ENCODE measurements at places on chromosomes 3 and 15.
A peak's percentile ranks its signal among the peaks of the same experiment; 100 is the strongest.

DNA sequence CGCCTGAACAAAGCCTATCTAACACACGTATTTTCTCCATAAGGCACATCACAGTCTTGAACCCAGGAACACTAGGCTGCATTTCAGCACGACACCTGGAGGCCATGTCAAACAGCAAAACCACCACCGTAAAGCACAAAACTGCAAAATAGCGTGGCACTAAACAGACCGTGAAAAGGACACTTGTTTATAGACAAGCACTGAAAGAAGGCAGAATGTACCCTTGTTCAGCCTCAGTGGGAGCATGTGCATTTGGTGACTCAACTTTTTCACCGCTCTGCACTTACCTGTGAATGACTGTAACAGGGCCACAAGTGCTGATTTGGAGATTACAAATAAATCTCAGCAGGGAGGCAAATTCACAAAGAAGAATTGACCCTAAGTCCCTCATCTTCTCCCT lies 80.8 kb downstream of the ISG20 start:
- no peak for DNase-seq

DNA sequence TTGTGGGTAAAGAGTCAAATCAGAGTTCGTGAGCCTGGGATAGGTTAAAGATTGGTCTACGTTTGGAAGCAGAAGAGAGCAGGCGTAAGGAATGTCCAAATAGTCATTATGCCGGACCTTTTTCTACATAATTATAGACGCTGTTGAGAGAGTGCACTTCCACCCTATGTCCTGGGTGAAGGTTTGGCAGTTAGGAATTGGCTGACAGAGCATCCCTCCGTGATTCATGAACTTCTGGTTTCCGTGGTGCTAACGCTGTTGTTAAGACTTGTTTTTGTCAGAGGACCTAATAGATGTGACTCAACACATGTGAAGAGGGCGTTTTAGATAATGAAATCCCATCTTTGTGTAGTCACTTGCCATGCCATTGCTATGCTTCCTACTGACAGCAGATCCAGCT lies 1.1 kb downstream of the EAF1 start:
- DNase-seq = no peak

DNA sequence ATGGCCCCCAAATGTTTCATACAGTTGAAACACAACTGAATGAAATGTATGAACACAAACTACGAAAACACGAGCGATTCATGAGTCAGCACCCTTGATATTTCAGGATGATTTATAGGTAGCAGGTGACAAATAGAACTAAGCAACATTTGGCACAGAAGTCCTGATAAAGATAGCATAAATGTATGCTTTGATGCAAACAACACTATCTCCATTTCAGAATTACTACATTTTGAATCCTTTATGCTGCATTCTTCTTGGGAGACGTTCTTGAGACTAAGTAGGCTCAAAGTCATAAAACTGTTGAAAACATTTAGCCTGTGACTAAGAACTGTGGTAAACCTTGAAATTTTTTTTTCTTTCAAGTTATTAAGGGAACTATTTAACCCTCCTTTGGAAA lies 200.3 kb upstream of the ICE2 start:
- DNase-seq = no peak

- DNase-seq = no peak
Observed at GRCh38 chr3:99848433-99848832, 30.8 kb downstream of the CMSS1 start.

DNA sequence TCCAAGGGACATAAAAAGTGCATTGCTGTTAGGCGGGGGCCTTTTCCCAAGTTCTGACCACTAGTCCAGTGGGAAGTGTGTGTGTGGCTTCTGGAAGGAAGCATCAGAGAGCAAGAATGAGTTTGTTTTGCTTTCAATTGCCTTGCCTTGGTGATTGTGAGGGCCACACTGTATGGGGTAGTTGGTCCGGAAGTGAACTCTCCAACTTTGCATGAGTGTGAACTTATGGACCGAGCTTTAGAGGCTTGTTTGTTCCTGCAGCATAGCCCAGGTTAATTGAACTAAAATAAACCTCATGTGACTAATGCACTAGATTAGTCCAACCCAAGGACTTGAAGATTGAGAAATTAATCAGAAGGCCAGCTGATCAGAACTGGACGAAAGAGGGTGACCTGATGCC lies 171.7 kb downstream of the NR2F2 start:
- DNase-seq = no peak

- DNase-seq = no peak
Observed at GRCh38 chr15:32739522-32740063, 21.8 kb downstream of the GREM1 start.

DNA sequence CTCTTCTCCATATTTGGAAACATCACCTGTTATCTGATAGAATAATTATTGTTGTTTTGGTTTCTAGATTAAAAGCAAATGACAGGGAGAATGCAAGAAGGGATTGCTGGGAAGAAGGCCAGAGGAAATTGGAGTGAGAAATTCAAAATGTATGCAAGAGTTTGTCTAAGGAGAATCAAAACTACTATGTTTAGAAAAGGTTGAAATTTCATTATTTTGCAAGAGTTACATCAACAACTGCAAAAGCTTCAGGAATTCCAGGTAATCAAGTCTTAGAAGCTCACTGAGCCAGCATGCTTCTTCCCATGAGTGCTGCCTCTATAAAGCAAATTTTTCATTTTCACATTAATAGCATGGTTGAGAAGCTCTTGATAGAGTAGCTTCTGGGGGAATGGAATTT lies 177.2 kb upstream of the GBE1 start:
- DNase-seq = no peak

DNA sequence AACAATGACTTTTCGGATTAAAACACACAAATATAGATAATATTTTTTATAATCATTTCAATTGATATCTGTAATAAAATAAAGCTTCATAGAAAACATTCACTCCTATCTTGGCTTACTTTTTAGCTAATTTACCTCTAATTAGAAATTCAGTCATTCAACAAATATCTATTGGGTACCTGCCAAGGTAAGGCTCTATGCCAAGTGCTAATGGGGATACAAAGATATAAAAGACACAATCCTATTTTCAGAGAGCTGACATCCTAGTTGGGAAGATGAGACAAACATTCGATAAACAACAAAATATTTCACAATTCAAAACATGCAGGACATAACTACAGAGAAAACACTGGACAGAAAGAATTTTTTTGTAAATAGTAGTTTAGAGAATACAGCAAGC lies 63.3 kb downstream of the ULK4 start:
- no peak for DNase-seq

DNA sequence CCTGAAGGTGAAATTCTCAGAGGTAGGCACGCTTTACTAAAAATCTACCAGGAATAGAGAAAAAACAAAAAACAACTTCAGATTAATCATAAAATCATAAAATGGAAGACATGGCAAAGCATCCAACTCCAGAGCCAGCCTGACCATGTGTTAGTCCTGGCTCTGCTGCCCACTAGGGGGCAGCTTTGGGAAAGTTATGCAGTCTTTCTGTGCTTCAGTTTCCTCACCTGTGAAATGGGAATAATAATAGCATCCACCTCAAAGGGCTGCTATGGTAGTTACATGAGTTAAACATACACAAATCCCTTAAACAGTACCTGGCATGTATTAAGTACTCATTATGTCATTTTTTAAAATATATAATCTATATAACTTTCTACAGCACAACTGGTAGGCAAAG lies 52.3 kb downstream of the WNT5A start:
- no peak for DNase-seq

DNA sequence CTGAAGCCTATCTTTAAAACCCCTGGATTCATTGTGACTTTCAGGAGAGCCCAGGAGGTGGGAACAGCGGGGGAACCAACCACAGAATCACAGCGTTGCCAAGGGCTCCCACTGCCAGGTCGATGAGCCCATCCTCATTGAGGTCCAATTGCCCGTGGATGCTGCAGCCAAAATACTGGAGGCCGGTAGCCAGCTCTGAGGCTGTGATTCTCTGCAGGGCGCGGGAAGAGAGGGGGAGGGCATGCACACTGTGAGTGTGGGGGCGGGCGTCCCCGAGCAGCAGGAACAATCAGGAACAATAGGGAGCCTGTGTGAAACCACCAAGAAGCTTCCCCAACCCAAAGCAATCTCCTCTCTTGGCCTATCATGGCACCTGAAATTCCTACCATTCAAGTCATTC lies 53.4 kb downstream of the FEM1B start:
- no peak for DNase-seq

DNA sequence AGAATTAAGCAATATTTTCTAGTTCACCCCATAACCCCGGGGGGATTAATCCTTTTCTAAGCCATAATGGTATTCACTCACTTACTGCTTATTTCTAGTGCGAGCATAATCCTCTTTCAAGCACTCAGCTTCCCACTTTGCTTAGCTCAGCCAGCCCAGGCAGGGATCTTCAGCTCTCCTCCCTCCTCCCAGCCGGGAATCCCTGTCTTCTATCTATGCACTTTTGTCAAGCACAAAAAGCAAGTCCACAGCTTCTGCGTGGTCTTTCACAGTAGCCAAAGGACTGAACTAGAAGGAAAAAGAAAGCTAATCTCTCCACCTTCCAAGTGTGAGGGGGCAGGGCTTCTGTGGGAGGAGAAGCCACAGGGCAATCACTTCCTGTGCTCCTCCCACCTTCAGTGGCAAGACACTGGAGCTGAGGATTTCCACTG lies 62.8 kb downstream of the PEX5L start:
- no peak for DNase-seq

GRCh38 chr15:65757256-65757655 lies 34.8 kb downstream of the DENND4A start:
- no peak for DNase-seq

DNA sequence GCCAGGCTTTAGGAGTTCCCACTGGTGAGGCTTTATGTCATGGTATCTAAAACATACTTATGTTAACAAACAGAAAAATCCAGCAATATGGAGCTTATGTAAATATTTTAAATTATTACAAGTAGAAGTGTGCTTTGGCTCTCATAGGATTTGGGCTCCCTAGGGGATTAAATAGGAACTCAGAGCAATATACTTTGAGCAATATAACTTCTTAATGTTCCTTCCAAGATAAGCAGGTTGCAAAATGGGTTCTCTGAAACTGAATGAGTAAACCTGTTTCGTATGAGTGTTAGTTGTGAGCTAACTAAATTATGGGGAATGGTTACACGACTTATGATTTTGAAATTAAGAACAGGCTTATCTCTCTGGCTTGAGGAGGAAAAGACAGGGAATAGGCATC lies 366.1 kb upstream of the ZNF385D start:
- no peak for DNase-seq

DNA sequence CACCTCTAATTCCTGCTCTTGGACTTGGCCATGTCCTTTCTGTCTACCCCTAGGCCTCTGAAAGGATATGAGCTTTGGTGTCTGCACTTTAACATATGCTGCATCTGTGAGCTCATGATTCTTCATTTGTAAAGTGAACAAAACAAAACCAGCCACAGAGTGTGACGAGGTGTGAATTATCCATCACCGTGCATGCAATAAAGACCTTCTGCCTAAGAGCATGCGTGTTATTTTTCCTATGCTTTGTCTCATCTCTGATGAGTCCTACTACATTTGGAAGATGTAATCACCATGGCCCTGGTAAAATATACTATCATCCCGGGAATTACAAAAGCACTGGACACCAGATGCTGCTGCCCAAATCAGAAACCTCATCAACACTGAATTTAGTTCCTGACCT lies 103.5 kb upstream of the KCNAB1 start:
- no peak for DNase-seq

- peak; percentile 47 for DNase-seq
Observed at GRCh38 chr3:632571-633170, 436.1 kb downstream of the CHL1 start.

DNA sequence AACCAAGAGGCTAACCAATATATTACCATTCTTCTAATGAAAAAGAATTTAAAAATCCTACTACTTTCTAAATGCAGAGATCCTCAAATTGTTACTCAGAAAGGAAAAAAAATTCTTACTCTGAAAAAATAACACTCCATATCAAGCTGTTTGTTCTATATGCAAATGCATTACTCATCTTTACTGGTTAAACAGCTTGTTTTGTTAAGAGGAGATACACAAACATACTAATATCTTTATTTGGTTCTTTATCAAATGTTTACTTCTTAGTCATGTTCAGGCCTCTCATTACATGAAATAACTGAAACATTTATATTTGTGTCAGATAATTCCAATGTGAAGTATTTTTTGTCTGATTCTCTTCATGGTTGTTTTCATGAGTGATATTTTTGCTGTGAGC lies 146.8 kb downstream of the PCCB start:
- DNase-seq = no peak

- no peak for DNase-seq
Observed at GRCh38 chr3:85574006-85574705, 615.4 kb downstream of the CADM2 start.

GRCh38 chr15:68379058-68379758 lies 52.8 kb downstream of the ITGA11 start:
- no peak for DNase-seq

GRCh38 chr3:124699686-124700396 lies 30.4 kb upstream of the UMPS start:
- no peak for DNase-seq

DNA sequence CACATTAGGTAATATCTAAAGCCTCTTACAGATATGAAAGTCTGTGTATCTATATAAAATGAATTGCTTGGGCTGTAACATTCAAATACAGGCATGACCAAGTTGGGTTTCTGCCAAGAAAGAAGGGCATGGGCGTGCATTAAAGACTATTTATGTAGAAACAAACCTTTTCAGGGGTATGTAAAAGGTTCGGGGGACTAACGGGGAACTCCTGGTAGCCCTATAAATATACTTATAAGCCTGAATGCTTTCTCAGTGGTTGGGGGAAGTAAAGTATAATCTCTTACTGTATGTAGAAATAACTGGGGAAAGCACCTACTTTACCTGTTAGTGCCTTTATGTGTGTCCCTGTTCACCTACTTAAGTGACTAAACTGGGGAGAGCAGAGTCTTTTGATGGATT lies 154.5 kb upstream of the TBL1XR1 start:
- DNase-seq = no peak

DNA sequence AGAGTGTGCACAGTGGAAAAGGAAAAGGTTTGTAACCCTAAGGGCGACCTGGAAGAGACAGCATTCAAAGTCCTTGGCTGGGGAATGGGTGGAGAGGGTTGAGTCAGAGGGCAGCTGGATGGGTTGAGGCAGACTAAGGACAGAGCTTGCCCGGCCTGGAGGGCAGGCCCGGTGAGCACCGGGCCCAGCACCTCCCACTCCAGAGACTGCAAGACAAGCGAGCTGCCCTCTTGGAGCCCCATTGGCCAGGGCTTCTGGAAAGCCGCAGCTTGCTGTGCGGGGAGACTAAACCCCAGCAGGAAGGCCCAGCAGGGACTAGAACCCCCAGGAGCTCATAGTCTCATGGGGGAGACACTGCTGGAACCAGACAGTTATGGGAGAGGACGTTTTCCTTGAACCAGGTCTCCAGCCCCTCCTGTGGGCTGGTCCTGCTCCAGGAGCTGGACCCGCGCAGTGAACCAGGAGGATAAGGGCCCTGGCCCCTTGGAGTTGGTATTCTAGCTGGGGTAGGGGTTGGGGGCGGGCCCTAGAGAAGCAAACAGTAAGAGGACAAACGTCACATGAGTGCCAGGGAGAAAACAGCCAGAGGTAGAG lies 59.1 kb downstream of the RGMA start:
- no peak for DNase-seq

- no peak for DNase-seq
Observed at GRCh38 chr3:172171396-172172075, 132.2 kb downstream of the FNDC3B start.

GRCh38 chr15:48671103-48672022 lies 25.9 kb upstream of the FBN1 start:
- DNase-seq = peak; percentile 85

GRCh38 chr3:195257454-195258448 lies 13.2 kb downstream of the XXYLT1 start:
- no peak for DNase-seq

Data from muscle of arm (tissue), 14 donors.